ENCODE measurements at places on chromosomes 13 and 19.

DNA sequence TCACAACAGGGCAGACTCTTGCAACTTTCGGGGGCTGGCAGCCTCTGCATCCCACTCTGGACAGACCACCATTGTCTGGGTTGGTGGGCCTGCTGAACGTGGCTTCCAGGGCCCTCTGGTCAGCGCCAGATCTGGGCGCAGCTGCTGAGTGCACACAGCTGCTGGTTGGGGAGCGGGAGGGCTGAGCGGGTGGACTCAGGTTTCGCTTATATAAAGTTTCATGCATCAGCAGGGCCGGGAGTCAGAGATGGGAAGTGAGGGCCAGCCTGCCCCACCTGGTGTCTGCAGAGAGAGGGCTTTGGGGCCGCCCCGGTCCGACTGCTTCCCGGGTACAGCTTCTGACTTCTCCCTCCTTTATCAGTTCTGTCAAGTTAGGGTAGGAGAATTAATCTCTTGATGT, 6.9 kb downstream of the ARHGEF7 start:
- DNase-seq = no peak

DNA sequence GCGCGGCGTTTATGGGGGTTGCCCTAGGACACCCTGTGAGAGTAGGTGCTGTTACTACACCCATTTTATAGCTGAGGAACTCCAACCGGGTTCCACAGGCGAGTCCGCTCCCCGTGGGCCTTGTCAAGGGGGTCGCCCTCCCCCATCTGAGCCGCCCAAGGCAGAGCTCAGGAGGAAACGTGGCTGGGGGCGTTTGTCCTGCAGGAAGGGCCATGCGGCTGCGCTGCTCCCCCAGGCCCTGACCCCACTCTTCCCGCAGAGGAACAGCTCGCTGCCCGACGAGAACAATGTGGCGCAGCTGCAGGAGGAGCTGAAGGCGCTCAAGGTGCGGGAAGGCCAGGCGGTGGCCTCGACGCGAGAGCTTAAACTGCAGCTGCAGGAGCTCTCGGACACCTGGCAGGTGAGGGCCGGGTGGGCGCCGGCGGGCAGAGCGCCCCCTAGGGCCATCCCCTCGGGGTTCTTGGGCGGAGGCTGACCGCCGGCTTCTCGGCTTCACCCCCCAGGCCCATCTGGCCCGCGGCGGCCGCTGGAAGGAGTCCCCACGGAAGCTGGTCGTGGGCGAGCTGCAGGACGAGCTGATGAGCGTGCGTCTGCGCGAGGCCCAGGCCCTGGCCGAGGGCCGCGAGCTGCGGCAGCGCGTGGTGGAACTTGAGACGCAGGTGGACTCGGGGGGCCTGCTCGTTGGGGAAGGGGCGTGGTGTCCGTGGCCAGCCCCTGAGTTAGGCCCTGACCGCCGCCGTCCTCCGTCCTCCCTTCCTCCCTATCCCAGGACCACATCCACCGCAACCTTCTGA, 12.4 kb downstream of the PRR36 start:
- DNase-seq = no peak

GRCh38 chr13:31111136-31111535, 50.6 kb downstream of the HSPH1 start:
- DNase-seq = no peak

- DNase-seq = peak; percentile 31
These were observed 62.9 kb downstream of the COLGALT1 start for GRCh38 chr19:17618281-17618903.

GRCh38 chr19:32816555-32817099, 52.9 kb downstream of the SLC7A9 start:
- DNase-seq = no peak

DNA sequence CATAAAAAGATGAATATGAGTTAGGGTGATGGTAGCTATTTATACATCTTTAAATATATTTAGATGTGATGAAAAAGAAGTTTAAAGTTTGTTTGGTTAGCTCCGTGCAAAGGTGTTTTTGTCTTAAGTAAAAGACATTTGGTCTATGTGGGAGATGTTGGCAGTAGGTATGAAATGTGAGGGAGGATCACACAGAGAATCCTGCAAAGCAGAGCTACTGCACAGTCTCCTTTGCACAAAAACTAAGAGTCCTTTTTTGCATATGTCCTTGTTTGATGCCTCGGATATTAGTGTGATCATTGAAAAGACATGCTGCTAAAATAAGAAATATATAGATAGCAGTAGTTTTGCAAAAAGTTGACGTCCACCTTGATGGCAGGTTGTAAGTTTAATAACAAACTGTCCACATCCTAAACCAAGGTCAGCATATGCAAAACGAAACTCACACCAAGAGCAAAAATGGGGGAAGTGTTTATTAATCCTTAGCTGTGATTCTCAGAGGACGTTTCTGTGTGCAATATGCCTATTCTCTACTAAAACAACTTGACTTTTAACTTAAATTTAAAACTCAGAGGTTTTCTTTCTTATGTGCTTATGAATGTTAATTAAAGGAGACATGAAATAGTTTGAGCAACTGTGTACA, 870.1 kb downstream of the PCDH9 start:
- no peak for DNase-seq

DNA sequence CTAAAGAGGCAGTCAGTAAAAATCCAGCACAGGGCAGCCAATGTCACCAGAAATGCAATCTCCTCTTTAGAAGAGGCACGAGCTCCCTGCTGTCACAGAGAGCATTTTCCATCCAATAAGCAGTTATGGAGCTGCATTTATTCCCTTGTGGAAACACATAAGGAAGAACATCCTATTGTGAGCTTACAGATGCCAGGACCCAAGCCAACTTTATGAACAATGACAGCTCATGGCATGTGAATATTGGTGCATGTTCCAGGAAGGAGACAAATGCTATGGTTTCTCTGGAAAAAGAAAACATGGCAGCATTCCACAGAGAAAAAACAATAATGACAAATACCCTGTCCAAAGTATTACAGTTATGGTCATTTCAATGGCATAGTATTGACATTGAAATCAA, 955.6 kb downstream of the UQCRFS1 start:
- DNase-seq = no peak

- no peak for DNase-seq
These were observed 7.8 kb downstream of the MIR17HG start for GRCh38 chr13:91355099-91355825.

- no peak for DNase-seq
These were observed 14.9 kb downstream of the ONECUT3 start for GRCh38 chr19:1768248-1768647.

DNA sequence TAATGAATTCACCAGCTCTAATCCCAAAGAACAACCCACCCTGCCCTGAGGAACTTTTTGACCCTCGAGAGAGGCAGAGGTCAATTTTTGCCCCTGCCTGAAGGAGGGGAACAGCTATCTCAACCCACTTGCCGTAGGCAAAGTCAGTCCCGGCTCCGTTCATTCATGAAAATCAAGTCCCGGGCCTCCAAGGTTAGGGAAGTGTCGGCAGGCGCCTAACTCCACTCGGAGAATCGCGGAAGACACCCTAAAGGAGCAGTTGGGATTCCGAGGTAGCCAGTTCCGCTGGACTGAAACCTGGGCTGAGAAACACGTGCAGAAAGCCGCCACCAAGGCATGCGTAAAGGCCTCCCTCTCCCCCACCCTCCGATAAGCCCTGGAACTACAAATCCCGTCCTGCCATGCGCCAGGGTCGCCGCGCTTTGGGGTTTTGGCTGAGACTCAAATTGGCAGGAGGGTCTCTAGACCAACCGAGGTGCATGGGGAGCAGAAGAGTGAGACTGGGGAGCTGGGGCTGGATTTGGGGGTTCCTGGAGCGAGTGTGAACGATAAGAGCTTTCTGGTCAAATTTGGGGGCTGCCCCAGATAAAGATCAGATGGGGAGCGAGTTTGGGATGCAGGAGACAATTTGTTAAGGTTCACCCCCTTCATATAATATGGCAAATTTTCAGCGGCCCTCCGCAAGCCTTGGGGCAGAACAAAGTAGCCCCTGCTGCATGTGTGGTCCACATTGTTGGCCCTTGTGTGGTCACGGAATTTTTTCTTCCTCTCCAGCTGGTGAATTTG, at the start of gene TNPO2:
TSS of gene TNPO2 (minus strand) at position 292 of the 786 bp plus-strand sequence. CDS start 2,955 bp downstream, outside the sequence.
- peak; percentile 89 for DNase-seq

DNA sequence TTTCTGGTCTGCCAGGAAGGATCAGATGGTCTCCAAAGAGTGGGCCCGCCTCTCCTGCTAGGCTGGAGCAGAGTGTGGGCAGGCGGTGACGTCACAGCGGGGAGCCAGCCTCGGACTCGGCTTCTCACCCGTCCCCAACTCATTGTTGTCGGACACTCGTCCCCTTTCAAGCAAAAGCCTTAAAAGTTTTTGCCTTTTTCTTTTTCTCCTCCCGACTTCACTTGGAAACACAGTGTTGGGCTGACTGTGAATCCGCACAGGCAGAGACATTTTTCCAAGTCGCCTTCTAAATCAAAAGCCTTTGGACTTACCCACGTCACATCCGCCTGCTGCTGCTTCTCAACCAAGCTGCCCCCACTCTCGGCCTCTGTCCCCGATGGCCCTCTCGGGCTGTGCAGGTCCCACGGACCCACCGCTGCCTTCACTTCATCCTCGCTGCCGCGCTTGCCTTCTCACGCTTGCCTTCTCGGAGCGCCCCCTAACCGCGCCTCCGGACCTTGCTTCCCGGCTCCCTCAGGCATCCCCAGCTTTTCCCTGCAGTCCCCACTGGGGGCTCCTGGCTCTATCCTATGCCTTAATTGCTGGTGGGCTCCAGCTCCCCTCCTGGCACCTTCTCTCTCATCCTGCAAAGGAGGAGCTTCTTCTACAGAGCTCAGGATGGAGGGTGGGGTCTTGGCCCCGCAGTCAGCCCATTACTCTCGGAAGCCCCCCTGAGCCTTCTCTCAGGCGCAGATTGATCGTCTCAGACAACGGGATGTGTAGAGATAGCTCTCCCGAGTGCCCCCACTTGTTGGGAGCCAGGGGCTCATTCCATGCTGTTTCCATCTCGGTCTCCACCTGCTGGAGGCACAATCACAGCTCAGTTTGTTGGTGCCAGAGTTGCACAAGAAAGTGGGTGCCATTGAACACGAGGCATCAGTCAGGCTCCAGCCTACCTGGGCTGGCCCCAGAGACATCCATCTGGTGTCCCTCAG, 3.9 kb upstream of the ZNF135 start:
- no peak for DNase-seq

DNA sequence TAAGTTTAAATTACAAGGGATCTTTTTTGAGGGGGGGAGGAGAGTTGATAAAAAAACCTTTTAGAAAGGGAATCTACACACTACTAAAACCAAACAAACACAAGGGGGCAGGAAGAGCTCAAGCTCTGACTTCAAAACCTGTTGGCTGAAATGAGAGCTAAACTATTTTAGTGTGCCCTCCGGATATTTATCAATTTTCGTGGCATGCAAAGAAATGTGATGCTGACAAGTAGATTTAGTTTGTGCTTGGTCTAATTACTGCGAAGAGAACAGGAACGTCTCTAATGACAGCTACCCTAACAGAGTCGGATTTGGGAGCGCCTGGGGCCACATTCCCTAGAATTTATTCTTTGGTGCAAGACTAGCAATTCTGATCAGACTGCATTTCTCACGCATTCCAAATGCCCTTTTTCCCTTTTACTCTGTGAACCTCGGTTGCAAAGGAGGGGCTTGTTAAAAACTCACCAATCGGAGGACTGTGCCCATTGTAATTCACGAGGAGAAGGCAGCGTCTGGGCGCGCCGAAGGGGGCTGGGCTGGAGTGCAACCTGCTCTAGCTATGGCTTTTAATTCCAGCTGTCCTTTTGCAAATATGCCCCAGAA, 802 bp upstream of the FREM2 start:
- DNase-seq = no peak

DNA sequence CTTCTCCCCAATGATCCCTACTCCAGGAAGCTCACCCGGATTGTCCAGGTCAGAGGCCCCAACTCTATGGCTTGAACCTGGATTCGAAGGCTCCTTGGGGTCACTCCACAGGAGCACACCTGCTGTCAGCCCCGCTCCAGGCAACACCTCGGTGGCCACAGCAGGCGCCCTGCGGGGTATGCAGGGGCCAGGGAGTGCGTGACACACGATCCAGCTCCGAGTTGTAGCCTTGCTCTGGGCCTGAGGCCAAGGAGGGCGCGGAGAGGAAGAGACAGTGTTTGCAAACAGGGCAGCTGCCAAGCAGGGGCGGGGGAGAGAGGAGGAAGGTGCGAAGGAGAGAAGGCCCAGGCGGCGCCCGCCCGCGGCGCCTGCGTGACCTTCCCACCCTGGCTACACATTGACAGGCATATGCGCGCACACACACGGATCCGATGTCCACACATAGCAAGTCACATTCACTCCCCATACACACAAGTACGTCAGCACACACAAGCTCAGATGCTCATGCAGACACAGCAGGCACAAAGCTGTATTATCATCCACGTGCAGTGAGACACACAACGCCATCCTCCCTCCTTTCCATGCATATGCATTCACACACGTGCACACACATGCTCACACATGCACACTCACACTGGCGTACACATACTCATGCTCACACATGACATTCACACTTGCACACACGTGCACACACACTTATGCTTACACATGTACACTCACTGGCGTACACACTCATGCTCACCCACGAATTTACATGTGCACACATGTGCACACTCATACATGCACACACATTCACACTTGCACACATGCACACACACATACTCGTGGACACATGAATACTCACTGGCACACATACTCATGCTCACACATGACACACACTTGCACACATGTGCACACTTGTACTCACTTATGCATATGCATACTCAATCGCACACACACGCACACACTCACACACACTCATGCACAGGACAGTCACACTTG, 10.4 kb downstream of the SBK2 start:
- no peak for DNase-seq

GRCh38 chr13:26590951-26591350, 33.5 kb downstream of the WASF3 start:
- DNase-seq = no peak

DNA sequence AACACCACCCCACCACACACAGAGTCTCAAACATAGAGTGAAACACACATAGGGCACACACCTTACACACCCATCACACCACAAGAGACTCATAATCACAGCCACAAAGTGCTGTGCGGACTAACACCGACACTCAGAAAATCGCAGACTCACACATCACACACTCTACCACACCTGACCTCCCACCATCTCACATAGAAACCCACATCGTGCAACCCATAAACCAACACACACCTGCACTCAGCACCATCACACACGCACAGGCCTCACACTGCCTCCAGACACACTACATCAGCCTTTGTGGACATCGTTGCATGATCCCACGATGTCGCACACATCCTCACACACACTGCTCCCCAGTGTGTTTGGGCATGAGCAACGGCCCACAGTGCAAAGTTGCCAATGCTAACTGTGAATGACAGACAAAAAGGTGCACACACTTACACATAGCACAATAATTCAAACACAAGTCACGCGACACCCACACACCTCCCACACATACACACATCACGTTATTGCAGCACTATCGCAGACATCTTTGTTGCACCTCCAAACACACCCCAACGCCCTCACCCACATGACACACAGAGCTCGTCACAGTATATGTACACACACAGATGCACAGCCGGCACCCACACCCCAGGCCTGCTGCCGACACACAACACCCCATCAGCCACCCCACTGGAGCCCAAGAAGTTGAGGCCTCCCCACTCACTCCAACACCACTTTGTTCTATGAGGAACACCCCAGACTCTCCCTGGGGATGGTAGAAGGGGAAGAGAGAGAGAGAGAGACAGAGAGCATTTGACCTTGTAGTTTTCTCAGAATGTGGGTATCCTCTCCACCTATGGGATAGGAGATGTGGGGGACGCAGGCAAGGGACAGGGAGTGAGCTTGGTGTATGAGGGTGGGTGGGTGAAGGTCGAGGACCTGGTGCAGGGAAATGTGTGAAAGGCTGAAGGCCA, 1.2 kb upstream of the ATP1A3 start:
- no peak for DNase-seq

All from spleen (tissue), 13 donors.